ENCODE measurements at places on chromosomes 1 and 21. TPM values are rescaled to one million over a fixed set of nuclear protein-coding genes. Genes with fewer than 3 reads are reported as not detected.
A peak's percentile ranks its signal among the peaks of the same experiment; 100 is the strongest.

Gene SLC9C2
- total RNA-seq = not detected

Gene TMIGD3
- total RNA-seq = not detected

Gene CRABP2
- 27.3 TPM for total RNA-seq

Gene NBPF20
- 5.3 TPM for total RNA-seq

Gene CHI3L1
- not detected for total RNA-seq

Gene SYNC
- 0.51 TPM for total RNA-seq

Gene BGLAP
- total RNA-seq = 2.0 TPM

Gene OLIG2
- total RNA-seq = not detected

Gene GBP4
- 10.3 TPM for total RNA-seq

Gene HIVEP3
- 9.0 TPM for total RNA-seq

DNA sequence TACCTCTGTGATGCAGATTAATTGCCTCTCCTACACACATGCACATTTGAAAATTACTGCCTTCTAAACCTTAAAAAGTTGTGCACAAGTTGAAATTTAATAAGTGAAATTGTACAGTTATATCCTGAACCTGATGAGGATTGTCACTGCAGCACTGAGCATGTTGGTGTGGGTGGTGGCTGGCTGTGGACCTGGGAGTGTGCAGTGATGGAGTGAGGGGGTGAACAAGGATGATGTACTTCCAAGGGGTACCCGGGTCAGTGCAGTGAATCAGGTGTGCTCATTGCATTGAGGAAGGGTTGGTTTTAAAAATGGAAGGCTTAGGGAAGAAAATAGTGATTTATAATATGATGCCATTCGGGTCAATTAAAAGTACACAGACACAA, 24.1 kb downstream of the DIP2A start:
- DNase-seq = no peak

GRCh38 chr1:151891512-151891911, 17.8 kb downstream of the THEM4 start:
- DNase-seq = no peak

DNA sequence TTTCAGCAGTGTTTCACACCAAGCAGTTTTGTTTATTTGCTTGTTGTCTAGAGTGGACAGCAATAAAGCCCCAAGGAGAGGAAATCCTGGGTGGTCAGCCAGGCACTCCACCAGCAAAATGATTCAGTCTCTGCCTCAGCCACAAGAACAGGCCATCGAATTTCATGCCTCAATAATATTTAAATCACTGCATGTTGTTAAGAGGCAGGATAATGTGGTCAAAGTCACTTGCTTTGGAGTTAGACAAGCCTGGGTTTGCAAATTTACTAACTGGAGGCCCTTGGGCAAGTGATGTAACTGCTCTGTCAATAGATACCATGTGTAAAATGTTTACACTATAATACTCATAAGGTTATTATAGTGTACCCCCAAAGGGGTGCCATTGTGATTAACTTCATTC, 349.6 kb downstream of the LMO4 start:
- no peak for DNase-seq

- no peak for DNase-seq
Measured at GRCh38 chr1:61757950-61758349, 15.7 kb downstream of the PATJ start.

GRCh38 chr1:16605213-16605525, 8.2 kb downstream of the NBPF1 start:
- no peak for DNase-seq

DNA sequence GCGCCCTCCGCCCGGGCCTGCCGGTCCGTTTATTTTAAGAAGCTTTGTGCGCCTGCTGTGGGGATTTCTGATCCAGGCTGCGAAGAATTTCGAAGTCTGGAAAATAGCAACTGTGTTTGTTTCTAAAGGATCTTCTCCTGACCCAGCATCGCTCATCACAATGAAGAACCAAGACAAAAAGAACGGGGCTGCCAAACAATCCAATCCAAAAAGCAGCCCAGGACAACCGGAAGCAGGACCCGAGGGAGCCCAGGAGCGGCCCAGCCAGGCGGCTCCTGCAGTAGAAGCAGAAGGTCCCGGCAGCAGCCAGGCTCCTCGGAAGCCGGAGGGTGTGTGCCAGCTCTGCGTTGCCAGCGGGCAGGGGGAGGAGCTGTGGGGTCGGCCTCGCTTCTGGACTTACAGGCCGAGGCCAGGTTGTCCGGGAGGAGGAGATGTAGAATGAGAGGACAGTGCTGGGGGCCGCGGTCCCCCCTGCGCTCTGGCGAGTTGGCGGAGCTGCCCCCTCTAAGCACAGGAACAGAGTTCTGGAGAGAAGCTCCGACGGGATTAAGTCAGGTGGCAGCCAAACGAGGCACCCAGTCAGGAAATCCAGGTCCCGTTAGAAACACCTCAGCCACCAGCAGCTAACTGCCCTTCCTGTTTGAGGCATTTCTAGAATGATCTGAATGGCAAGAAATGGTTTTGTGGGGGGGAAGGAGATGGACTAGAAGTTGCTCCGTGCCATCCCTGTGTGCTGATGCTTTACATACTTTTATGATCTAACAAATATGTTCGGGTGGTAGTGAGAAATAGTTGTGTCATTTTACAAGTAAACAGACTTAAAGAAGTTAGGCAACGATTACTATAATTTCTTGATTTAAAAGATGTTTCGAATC, 948 bp downstream of the TXLNA start:
- peak; percentile 47 for DNase-seq

GRCh38 chr1:160708118-160708517, 3.5 kb downstream of the CD48 start:
- no peak for DNase-seq

DNA sequence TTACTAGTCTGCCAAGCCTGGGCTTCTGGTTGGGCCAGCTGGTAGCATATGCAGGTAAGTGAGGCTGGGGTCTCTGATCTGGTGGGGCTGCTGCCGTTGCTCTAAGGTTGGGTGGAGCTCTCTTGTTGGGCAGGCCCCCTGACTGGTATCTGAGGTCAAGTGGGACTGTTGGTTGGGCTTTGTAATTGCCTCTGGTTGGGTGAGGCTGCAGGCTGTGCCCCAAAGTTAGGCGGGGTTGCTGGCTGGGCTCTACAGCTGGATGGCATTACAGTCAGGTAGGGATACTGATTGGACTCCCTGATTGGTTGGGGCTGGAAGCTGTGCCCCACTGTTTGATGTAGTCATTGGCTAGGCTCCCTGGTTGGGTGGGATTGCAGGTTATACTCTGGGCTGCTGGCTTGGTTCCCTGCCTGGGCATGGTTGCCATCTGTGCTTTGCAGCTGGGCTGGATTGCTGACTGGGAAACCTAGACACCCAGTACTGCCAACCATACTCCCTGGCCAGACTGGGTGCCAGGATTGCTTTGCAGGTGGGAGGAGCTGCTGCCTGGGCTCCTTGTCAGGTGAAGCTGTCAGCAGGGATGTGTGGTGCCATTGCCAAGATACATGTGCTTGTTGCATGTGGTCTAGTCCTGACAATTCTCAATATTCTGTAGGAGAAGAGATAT, 130.5 kb downstream of the RABGAP1L start:
- no peak for DNase-seq

GRCh38 chr1:29830916-29831315, 594.6 kb downstream of the PTPRU start:
- no peak for DNase-seq

DNA sequence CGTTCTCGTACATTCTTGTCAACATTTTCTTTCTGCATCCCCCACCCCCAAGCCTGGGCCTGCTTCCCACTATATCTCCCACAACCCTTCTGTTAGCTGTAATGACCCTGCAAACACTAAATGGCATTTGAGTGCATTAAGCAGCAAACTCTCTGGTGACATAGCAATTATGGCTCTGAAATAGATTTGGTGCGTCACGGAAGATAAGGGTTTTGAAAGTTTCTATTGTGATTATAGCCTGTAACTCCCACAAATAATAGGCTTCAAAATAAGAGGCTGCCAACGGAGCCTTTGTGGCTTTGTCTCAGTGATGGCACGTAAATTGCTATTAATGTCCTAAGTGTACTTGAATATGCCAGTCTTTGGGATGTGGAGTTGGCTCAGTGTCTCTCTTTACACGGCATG, 277.6 kb downstream of the PBX1 start:
- no peak for DNase-seq

DNA sequence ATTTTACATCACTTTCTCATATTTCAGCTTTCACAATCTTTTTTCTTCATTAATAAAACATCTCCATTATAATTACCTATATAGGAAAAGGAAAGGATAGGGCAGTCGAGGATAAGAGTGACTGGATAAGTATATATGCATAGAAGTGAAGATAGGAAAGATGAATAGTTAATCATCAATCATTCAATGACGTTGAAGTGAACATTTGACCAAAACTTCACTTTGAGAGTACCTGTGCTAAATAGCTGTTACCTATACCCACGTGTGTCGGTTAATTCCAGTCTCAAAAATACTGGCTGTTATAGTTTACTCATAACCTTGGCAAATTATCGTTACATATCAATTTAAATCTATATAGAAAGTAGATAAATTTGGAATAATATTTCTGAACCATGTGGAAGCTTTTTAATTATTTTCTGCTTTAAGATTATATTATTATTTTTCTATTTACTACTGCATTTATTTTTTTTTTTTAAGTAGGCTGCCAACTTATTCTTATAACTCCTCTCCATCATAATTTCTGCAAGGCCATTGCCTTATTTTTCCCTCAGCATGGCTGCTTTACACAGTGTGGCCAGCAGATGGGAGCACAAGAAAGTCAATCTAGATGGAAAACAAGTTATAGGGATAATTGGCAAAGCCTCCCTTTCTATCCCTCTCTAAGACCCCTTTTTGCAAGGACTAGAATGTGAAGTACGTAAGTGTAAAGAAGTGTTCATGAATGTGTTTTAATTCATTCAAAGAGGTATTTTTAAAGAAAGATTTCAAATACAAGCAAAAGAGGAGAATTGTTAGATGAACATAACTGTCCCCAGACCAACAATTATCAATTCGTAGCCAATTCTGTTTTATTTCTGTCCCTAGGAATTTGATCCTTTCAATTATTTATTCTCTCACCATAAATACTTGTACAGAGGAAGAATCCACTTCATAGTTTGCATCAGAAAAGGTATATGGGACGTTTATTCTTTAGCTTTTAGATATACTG, 290.4 kb downstream of the KCNT2 start:
- DNase-seq = peak; percentile 29

DNA sequence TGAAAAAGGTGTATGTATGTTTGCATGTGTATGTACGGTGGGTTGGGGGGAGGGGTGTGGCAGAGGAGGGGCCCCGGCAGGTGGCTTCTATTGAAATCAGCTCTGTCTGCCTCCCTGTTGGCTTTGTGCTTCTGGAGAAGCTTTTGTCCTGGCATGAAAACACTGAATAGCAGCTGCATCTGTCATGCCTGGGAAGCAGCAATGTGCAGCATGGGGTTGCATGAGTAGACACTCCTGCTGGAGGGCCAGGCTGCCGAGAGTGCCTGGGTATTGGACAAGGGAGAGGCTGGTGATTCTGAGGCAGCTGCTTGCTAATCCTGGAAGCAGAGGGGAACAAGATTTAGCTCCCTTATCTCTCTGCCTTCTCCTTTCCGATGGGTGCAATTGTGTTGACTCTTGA, 20.5 kb downstream of the MAPKAPK2 start:
- no peak for DNase-seq

DNA sequence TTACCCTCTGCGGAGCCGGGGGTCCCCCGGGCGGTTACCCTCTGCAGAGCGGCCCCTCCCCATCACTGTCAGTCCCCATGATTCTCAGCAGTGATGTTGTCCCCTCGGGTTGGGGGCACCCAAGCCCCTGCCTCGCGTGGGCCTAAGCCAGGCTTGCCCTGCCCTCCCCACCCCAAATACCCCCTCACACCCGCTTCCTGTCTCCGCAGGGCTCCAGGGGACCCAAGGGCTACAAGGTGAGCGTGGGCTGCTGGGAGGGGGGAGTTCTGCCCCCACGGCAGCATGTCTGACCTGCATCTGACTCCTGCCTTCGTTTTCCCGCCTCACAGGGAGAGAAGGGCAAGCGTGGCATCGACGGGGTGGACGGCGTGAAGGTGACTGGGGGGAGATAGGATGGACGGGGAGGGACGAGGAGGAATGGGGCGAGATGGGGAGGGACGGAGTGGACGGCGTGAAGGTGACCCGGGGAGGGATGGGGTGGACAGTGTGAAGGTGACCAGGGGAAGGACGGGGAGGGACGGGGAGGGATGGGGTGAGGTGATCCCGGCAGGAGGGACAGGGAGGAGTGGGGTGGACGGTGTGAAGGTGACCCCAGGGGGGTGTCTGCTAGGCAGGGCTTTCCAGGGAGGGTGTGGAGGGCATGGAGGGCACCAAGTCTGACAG, 8.6 kb downstream of the COL6A1 start:
- DNase-seq = no peak

- no peak for DNase-seq
Measured at GRCh38 chr1:46830665-46831322, 31.9 kb downstream of the CYP4B1 start.

DNA sequence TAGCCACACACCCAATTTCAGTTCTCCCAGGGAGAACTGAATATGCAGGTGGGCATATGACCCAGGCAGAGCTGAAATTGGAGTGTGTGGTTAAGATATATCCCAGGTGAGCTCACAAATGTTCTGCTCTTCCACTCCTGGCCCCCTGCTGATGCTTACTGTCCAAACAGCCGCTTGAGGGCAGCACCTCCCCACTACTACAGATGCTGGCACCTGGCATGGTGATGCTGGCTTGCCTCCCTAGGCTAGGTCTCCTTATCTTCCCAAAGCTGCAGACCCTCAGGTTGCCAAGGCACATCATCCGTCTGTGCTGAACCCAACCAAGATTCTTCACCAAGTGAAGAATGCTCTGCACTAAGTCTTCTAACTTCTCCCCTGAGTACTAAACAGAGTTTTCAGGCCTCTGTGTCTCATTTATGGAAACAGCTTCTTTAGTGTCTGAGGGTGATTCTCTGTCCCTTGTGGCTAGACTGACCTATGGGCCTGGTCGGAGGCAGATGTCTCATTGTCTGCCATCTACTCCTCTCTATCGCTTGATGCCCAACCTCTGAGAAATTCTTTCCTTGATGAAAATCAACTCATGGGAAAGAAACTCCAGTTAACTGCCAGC, 27.2 kb downstream of the XCL1 start:
- DNase-seq = peak; percentile 87

- no peak for DNase-seq
Measured at GRCh38 chr21:16154951-16155635, 425.3 kb downstream of the USP25 start.

- no peak for DNase-seq
Measured at GRCh38 chr1:183138301-183138700, 47.8 kb upstream of the LAMC2 start.

GRCh38 chr1:110255392-110255787, 45.3 kb downstream of the KCNC4 start:
- no peak for DNase-seq

Measured in Calu3 (cell line).